ENCODE measurements at places on chromosomes 12 and 14. TPM values are rescaled to one million over a fixed set of nuclear protein-coding genes. Genes with fewer than 3 reads are reported as not detected.
A peak's percentile ranks its signal among the peaks of the same experiment; 100 is the strongest.

DNA sequence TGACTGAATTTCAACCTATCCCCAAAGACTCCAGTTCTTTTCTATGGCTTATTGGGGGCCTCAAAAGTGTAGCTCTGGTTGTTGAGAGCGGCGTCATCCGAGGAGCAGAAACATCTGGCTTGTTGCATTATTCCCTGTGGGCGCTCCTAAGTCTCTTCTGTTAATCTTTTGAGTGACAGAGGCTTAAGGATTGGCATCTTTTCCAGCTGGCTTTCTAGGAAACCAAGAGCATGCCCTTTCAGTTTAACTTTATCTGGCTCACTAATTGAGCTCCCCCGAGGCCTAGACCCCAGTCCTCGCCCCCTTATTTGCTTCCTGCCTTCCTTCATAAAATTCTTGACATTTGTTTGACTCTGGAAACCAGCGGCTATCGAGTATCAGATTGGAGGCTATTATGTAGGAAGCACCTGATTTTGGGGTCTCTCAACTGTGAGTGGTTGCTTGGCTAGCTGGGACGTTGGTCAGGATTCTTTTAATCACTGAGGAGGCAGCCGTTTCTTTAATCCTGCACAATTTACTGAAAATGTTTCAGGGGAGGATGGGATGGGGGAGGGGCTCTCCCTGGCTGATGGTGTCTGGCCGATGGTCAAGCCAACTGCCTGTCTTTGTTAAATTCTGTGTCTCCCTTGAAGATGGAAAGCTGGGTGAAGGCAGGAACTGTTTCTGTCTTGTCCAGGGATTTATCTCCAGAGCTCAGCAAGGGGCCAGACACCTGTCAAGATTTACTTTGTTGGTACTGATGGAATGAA is 3.1 kb downstream of the SMOC1 start:
- no peaks in the 10 kb centered on the region for H3K4me1 ChIP-seq
- DNase-seq, result no peak
- H3K27me3 ChIP-seq, result peaks cover 52% of the 10 kb centered on the region
- no peak overlapping the region for H3K4me3 ChIP-seq

- no peak overlapping the region for H3K4me3 ChIP-seq
- DNase-seq, result no peak
- H3K4me1 ChIP-seq, result no peaks in the 10 kb centered on the region
- peaks cover 14% of the 10 kb centered on the region for H3K27me3 ChIP-seq
- H3K27ac ChIP-seq, result no peak overlapping the region
- no peaks in the 10 kb centered on the region for H3K36me3 ChIP-seq
Observed at GRCh38 chr14:20801726-20802125, 918 bp downstream of the RNASE1 start.

DNA sequence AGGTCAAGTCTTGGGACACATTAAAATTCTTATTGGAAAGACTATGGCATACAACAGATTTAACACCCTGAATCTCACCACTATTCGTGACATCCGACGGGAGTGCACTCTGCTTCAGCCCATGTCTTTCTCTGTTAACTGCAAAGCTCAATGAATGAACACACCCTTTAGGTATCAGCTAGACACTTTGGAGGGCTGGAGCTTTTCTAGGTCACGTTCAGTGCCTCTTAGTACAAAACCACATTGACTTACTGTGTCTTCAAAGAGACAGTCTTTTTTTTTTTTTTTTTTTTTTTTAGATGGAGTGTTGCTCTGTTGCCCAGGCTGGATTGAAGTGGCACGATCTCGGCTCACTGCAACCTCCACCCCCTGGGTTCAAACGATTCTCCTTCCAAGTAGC is 80.6 kb downstream of the GLT1D1 start:
- H3K27me3 ChIP-seq, result peaks cover 4% of the 10 kb centered on the region
- no peak overlapping the region for H3K27ac ChIP-seq
- DNase-seq, result no peak
- no peak overlapping the region for H3K4me3 ChIP-seq
- H3K36me3 ChIP-seq, result no peaks in the 10 kb centered on the region
- peaks cover 1% of the 10 kb centered on the region for H3K4me1 ChIP-seq

DNA sequence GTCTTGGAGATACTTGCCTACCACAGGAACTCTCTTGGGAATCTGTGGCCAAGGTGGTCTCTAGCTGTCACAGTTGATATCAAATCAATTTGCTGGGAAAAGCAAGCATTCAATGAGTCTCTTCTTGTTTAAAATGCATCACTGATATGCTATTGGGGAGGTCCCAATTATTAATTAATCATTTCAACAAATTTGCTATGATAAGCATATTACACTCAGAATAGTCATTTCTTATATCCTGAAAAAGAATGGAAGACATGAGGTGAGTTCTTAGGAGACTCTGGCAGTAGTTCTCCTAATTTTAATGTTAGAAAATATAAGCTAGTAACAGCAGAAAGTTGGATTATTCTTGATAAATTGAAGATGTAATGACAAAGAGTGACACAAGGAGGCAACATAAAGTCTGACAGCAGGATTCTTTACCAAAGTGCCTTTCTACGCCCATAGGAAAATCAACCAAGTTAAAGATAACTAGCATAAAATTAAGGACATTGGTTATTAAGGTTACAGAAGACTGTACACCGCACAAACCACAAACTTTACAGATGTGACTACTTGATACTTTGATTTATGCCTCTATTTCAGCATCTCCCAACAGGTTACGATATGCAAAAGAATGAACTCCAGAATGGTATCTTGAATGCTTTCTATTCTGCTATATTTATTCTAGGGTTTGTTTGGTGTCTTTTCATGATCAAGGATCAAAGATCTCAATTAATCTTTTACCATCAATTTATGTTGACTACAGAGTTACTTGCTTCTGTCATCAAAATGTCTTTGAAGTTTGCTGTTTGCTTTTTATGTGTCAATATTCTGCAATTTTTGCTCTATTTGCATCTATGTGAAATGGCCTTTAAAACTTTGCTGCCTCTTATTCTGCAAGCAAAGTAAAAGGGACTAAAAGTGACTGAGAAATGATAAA is 349.6 kb upstream of the CLEC14A start:
- no peak overlapping the region for H3K27ac ChIP-seq
- DNase-seq, result no peak
- no peaks in the 10 kb centered on the region for H3K4me1 ChIP-seq
- no peak overlapping the region for H3K4me3 ChIP-seq

FGD6 gene
- 0.64 TPM for total RNA-seq

DBX2 gene
- not detected for total RNA-seq

GRCh38 chr14:42504433-42504832 is 897.8 kb downstream of the LRFN5 start:
- no peak for DNase-seq
- no peak overlapping the region for H3K27ac ChIP-seq
- no peaks in the 10 kb centered on the region for H3K27me3 ChIP-seq
- H3K4me3 ChIP-seq, result no peak overlapping the region
- H3K36me3 ChIP-seq, result no peaks in the 10 kb centered on the region

RND1 gene
- total RNA-seq, result 3.8 TPM

DNA sequence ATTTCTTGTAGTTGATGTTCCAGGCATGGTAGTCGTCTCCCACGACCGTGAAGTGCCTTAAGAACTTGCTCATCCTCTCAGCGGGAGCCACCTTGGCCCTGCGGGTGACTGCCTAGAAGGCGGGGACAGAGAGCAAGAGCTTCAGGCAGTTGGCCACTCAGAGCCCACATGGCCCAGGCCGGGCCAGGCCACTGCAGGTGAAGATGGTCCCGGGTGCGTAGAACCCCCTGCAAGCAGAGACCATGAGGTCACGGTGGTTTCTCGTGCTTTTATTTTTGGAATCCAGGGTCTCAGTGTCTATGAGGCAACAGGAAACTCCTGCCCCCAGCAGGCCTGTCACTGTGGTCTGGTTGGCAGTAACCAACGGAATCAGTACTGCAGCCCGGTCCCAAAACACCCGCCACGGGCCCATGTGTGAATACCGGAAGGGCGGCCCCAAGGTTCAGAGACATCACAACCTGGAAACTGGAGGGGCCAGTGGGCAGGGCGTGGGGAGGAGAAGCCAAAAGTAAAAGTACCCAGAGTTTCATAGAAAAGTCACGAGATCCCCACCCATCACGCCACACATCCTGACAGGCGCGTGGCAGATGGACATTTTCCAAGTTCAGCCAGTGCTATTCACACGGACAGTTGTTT is 27.5 kb downstream of the HVCN1 start:
- peaks cover 47% of the 10 kb centered on the region for H3K36me3 ChIP-seq
- H3K4me3 ChIP-seq, result peak overlapping the region; percentile 74
- H3K27ac ChIP-seq, result peak overlapping the region; percentile 93

GRCh38 chr14:74203639-74204038 is 35.6 kb upstream of the VSX2 start:
- peaks cover 4% of the 10 kb centered on the region for H3K36me3 ChIP-seq
- no peak for DNase-seq
- no peaks in the 10 kb centered on the region for H3K4me1 ChIP-seq

DNA sequence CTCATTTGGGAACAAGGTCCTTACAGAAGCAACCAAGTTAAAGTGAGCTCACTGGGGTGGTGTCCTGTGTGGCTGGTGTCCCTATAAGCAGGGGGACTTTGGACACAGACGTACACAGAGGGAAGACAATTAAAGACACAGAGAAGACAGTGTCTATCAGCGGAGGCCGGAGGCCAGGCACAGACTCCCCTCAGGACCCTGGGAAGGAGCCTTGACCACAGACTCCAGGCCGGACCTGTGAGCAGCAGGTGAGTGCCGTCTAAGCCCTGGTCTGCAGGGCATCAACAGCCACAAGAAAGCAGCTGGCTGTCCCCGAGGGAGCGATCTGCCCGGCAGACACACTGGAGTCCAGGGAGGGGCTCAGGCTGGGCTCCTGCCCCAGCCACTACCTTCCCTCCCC is 219.1 kb upstream of the C14orf180 start:
- no peak overlapping the region for H3K4me3 ChIP-seq
- H3K27me3 ChIP-seq, result no peaks in the 10 kb centered on the region
- no peaks in the 10 kb centered on the region for H3K4me1 ChIP-seq
- peak; percentile 20 for DNase-seq
- H3K27ac ChIP-seq, result no peak overlapping the region

A2ML1 gene
- not detected for total RNA-seq

GRCh38 chr12:96995861-96996260 is 88.8 kb downstream of the NEDD1 start:
- H3K4me1 ChIP-seq, result no peaks in the 10 kb centered on the region
- peaks cover 9% of the 10 kb centered on the region for H3K27me3 ChIP-seq
- no peaks in the 10 kb centered on the region for H3K36me3 ChIP-seq
- H3K27ac ChIP-seq, result no peak overlapping the region
- no peak overlapping the region for H3K4me3 ChIP-seq

Data from activated naive CD8-positive, alpha-beta T cell treated with anti-CD3 and anti-CD28 coated beads, Interleukin-2, amount 10 ng/mL, durations not matched to agents 7 days and 5 days (primary cell).